ENCODE measurements at places on chromosomes 12 and 14.
A peak's percentile ranks its signal among the peaks of the same experiment; 100 is the strongest.

DNA sequence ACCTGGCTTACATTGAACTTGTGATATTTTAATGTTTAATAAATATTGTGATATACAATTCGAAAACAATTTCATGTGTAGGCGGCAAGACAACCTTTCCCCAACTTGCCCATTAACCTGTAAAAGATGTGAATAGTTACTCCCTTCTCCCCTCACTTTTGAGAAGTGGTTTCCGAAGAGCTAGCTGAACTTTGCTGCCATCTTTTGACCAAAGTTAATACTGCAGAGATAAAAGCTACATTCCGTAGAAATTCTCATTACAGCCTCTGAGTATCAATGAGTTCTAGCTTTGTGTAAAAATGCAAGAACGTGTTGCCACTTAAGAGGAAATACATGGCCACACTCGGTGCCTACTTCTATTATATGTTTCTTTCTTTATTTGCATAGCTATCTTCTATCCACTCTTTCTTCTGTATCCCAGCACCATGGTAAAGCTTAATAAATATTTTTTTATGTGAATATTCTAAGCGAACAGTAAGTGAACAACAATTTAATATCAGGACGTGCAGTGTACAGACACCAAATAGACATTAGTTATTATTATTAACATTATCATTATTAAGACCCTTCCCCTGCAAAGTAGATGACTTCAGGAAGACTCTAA, 105.1 kb upstream of the TMEM260 start:
- no peak for DNase-seq

GRCh38 chr12:77032406-77032805, 33.0 kb downstream of the E2F7 start:
- no peak for DNase-seq

DNA sequence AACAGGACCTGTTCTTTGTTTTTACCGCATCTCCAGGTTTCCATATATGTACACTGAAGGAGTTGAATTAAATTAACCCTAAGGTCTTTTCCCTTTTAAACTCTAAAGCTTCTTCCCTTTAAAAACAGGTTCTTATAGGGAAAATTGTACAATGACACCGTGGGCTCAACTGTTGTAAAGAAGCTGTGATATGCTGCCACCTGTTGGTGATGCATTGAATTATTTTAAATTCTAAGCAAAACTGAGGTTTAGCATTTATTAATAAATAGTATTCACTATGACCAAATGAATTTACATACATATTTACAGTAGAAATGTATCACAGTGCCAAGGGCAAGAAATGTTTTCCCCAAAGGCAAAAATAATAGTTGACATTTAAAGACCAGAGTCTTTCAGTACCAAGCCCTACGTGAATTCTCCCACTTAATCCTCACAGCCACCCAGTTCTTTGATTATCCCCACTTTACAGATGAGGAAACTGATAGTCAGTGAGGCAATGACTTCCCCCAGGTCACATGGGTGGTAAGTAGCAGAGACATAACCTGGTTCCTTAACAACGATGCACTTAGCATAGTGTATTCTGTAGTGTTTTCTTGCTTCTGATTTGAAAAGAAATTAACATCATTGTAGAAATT, 35.7 kb upstream of the TMEM263 start:
- DNase-seq = no peak

- no peak for DNase-seq
Measured at GRCh38 chr12:80192087-80192486, 92.8 kb downstream of the OTOGL start.

DNA sequence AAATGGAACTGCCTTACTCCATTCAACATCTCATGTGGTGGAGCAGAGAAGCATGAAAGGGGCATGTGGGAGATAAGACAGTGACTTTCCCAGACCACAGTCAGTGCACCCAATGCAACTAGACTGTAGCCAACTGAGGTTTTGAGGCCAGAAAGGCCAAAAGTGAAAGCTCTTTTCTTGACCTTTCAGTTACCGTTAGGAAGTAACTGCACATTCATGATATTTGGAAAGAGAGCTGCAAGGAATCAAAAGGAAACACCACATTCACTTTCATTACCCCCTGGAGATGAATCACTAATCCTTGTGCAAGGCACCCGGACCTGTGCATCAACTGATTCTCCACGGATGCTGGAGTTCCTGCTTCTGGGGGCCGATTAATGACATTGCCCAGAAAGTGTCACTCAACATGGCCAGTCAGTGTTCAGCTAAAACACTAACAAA, 72.9 kb upstream of the ELK3 start:
- DNase-seq = no peak

DNA sequence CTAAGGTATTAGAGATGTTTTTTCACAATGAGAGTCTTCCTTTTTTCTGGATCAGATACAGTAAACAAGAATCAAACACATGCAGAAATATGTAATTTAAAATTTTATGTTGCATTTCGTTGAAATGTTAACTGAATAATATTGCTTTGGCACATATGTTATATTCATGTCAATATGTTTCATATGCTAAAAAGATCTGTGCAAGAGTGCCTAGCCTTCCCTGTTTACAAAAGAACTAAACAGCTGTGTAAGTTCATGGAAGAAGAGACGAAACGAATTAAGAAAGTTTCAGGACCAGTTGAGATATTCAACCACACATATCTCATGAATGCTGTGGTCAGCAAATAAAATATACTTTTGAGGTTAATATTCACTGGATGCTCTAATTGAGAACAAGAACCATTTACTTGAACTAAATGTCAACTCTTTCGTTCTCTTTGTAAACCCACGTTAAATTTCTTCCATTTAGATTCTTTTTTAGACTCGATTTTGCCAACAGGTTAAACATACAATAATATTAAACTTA, 289.5 kb downstream of the FOXG1 start:
- DNase-seq = no peak

GRCh38 chr14:22653012-22653621, 9.0 kb upstream of the OR6J1 start:
- DNase-seq = peak; percentile 25

- DNase-seq = no peak
Measured at GRCh38 chr12:106084759-106085158, 54.0 kb downstream of the NUAK1 start.

- DNase-seq = no peak
Measured at GRCh38 chr12:64826234-64826633, 1.8 kb downstream of the TBC1D30 start.

GRCh38 chr12:121796855-121797751, 3.6 kb upstream of the RHOF start:
- no peak for DNase-seq

GRCh38 chr12:6606331-6607131, 648 bp downstream of the CHD4 start:
- DNase-seq = peak; percentile 54

- DNase-seq = no peak
Measured at GRCh38 chr14:105774001-105774400, 247.6 kb downstream of the TMEM121 start.

DNA sequence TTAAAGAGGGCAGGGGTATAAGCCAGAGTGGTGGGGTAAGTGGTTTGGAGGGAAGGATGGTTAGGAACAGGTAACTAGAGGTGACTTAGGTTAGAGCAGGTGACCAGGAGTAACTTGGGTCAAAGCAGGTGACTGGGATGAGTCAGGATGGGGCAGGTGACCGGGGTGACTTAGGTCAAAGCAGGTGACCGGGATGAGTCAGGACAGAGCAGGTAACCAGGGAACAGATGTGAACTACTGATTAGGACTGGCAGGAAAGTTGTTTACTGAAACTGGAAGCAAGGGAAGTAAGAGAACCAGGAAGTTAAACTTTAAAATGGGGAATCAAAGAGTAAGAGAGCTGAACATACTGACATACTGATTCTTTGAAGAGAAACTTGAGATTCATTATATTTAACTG, 57.4 kb downstream of the FSCB start:
- DNase-seq = no peak

DNA sequence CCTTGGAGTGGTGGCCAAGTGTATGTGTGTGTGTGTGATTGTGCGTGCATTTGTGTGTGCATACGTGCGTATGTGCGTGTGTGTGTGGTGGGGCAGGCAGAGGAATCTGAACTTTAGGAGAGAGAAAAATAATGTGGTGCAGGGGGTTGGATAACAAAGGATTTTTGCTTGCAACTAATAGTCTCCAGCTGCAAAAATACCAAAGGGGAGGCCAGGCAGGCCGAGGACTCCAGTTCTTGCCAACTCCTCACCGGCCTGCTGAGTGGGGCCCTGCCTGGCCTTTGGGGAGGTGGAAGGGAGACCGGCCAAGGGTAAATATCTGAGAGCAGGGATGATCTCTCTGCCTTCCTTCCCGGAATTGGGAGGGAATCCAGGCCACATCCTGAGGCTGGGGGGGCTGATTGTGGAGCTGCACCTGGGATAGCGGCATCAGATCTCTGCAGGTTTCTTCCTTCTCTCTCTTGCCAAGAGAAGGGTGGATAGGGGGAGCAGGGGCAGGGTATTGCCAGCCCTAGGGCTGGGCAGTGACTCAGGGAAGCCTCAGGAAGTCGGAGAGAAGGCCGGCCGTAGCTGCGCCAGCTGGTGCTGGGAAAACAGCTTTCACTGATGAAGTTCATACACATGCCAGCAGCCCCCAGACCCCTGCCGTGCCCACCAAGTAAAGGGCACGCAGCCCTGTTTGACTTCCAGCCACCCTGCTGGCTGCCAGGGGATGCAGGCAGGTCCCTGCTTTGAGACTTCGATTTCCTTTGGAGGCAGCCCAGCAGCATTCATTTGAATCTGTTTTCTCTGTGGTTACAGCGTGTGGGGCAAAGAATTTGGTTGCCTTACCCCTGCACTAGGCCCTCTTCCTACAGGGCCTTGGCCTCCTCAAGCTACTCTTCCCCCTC, 4.6 kb upstream of the LRP1-AS start:
- DNase-seq = no peak

GRCh38 chr14:58082011-58082410, 70.0 kb downstream of the ARMH4 start:
- no peak for DNase-seq

GRCh38 chr12:18340786-18341185, 79.5 kb downstream of the PIK3C2G start:
- no peak for DNase-seq

- DNase-seq = no peak
Measured at GRCh38 chr14:69289811-69290520, 30.0 kb downstream of the GALNT16 start.

DNA sequence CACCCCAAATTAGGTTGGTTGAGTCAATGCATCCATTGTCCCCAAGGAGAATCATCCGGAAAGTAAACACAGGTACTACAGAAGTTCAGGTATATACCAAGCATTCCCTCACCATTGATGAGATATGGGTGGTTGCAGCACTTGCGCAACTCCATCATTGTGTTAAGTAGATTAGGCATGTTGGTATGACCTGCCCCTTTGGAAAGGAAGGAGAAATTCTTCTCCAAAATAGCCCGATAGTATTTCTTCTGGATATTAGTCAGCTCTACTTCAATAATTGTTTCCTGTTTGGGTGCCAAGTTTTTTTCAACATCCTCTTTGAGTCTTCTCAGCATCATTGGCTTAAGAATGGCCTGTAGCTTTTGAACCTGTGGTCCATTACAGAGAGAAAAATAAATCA, 21.3 kb upstream of the SUPT16H start:
- DNase-seq = no peak

GRCh38 chr12:6435961-6436715, 8.6 kb upstream of the CD27 start:
- DNase-seq = no peak

- DNase-seq = no peak
Measured at GRCh38 chr14:78997811-78998210, 827.6 kb downstream of the NRXN3 start.

- DNase-seq = no peak
Measured at GRCh38 chr12:125208334-125208733, 143.1 kb downstream of the AACS start.

- DNase-seq = no peak
Measured at GRCh38 chr14:62889364-62889763, 155.9 kb downstream of the KCNH5 start.

GRCh38 chr12:113863455-113863845, 102.7 kb downstream of the RBM19 start:
- DNase-seq = no peak

- DNase-seq = no peak
Measured at GRCh38 chr14:77268989-77269600, 1.9 kb downstream of the NGB start.

DNA sequence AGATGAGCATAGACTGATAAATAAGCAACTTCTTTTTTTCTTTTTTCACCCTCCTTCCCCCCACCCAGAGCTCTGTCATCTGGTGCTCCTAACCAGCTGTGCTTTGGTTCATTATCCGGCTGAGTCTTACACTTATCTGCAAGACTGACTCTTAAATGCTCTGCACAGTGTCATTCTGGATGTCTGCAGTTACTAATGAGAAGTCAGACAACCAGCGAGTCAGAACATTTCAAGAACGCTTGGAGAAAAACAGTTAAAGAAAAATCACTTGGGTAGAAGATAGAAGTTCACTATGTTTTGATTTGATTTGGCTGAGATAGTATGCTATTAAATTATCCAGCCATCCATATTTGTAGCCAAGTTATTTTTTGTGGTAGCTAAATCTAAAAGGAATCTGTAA, 328.9 kb upstream of the PRICKLE1 start:
- DNase-seq = no peak

DNA sequence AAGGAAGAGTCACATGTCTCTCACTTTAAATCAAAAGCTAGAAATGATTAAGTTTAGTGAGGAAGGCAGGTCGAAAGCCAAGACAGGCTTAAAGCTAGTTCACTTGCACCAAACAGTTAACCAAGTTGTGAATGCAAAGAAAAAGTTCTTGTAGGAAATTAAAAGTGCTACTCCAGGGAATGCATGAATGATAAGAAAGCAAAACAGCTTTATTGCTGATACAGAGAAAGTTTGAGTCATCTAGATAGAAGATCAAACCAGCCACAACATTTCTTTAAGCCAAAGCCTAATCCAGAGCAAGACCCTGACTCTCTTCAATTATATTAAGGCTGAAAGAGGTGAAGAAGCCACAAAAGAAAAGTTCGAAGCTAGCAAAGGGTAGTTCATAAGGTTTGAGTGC, 193.6 kb downstream of the MSRB3 start:
- DNase-seq = no peak

GRCh38 chr12:85424581-85425348, 144.7 kb downstream of the ALX1 start:
- no peak for DNase-seq

- DNase-seq = no peak
Measured at GRCh38 chr12:112299704-112300103, 82.5 kb downstream of the HECTD4 start.

- no peak for DNase-seq
Measured at GRCh38 chr14:75128596-75128990, 1.7 kb upstream of the NEK9 start.

- DNase-seq = no peak
Measured at GRCh38 chr12:52454411-52455201, 2.7 kb upstream of the KRT6B start.

GRCh38 chr14:75831952-75832351, 149.8 kb downstream of the TGFB3 start:
- DNase-seq = no peak

DNA sequence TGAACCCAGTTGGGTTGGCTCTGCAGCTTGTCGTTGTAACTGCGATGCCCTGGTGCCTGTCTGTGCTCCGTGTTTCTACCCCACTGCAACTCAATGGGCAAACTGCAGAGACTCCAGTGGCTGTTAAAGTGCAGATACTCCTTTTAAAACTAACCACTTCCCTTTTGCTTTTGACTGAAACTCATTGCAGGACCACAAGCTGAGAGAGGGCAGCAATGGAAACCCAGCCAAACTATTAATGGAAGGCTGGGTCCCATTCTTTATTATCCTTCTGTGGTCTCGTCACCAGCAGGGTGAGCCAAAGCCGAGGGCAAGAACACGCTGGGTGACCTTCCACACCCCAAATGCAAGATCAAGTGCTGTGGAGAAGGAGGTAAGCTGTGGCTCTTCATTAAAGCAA, 910.4 kb downstream of the VRK1 start:
- DNase-seq = no peak

GRCh38 chr14:65075628-65076325, 26.5 kb downstream of the MAX start:
- no peak for DNase-seq
